ENCODE measurements at places on chromosomes 13 and 19. TPM values are rescaled to one million over a fixed set of nuclear protein-coding genes. Genes with fewer than 3 reads are reported as not detected.

RFPL4A gene
- total RNA-seq = not detected

TEX29 gene
- 0.54 TPM for total RNA-seq

WDR87 gene
- total RNA-seq = not detected

- DNase-seq = no peak
Observed at GRCh38 chr19:16262618-16263017, 62.0 kb upstream of the KLF2 start.
